ENCODE measurements at places on chromosomes 6 and 20. TPM values are rescaled to one million over a fixed set of nuclear protein-coding genes. Genes with fewer than 3 reads are reported as not detected.

Gene TTLL9
- total RNA-seq = not detected

DNA sequence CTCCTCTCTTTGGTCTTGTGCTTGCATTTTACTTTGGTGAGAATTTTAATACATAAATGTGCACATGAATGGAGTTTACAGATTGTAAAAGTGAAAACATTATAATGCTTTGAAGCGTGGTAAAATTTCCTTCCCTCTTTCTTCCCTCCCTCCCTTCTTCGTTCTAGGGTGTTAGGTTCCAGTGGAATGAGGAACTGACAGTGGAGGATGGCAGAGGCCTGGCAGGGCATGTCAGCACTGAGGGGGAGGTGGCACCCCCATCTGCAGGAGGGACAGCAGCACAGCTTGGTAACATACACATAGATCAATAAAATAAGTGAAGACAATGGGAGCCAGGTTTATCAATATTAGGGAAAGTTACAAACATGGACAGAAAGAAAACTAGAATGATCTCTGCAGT, 47.5 kb downstream of the RNASET2 start:
- H3K27me3 ChIP-seq = peaks cover 3% of the 10 kb centered on the region
- no peaks in the 10 kb centered on the region for H3K36me3 ChIP-seq
- DNase-seq = no peak
- no peak overlapping the region for H3K4me3 ChIP-seq
- no peak overlapping the region for H3K27ac ChIP-seq

GRCh38 chr6:135170238-135170637, 10.9 kb upstream of the MYB start:
- no peak for DNase-seq
- H3K27ac ChIP-seq = no peak overlapping the region
- no peaks in the 10 kb centered on the region for H3K36me3 ChIP-seq
- H3K4me3 ChIP-seq = no peak overlapping the region

DNA sequence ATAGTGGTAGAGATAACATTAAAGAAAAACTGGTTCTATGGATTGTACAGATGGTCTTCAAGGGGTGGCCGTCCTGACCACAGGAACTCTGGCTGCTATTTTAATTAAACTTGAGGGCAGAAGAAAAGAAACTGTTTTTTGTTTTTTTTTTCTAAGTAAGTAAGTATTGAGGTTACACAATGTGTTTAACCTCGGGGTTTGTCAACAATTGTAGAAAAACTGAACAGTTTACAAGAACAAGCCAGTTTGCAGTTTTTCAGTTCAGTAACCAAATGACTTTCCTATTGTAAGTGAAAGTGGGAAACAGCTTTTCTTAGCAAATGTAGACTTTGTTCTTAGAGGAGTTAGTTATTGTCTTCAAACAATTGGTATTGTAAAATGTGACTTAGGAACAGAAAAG, 77.0 kb downstream of the PLCB1 start:
- no peak overlapping the region for H3K4me3 ChIP-seq
- H3K27me3 ChIP-seq = no peaks in the 10 kb centered on the region
- no peaks in the 10 kb centered on the region for H3K36me3 ChIP-seq
- H3K4me1 ChIP-seq = peaks cover 8% of the 10 kb centered on the region
- no peak for DNase-seq

All from IMR-90 (cell line).